ENCODE measurements at places on chromosomes 11 and 22. TPM values are rescaled to one million over a fixed set of nuclear protein-coding genes. Genes with fewer than 3 reads are reported as not detected.

GRCh38 chr11:70531281-70532065 lies 133.1 kb downstream of the CTTN start:
- no peak for DNase-seq

DNA sequence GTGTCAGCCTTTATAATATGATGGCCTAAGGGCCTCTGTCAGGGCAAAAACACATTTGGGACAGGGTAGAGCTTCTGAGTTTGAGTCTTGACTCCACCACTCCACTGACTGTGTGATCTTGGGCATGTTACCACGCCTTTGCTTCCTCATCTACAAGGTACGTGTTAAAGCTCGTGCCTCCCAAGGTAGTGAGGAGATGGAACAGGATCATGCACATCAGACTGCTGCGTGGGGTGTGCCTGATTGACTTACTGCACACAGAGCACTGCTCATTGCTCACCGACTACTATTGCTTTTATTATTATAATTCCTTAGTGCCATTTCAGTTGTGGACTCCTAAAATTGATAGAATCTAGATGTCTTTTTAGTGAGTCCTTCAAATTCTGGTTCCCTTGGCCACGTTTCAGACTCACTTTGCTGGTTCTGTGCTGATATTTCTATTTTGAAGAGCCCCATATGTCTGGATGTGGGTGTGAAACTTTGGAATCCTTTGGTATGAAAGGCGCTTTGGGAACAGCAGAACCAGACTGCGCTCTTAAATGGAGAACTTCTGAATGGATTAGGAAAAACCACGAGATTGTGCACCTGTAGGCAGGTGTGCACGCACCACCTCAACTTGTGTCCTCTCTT lies 44.1 kb upstream of the RAB1B start:
- no peak for DNase-seq

GRCh38 chr11:94525546-94526324 lies 13.5 kb downstream of the C11orf97 start:
- no peak for DNase-seq

GRCh38 chr11:10857459-10857708 lies 469 bp downstream of the ZBED5 start:
- no peak for DNase-seq

The OR51B5 gene
- total RNA-seq = not detected

DNA sequence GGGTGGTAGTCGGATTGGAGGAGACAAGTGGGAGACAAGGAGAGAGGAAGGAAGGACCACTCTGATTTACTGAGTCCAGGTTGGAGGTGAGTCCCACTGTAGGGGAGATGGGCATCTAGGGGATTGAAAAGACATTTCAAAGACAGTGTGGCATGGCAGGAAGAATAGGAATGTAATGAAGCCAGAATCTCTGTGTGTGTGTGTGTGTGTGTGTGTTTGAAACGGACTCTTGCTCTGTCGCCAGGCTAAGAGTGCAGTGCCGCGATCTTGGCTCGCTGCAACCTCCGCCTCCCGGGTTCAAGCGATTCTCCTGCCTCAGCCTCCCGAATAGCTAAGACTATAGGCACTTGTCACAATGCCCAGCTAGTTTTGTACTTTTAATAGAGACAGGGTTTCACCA lies 4.2 kb upstream of the CSDC2 start:
- no peak for DNase-seq

GRCh38 chr22:35467681-35468434 lies 67.9 kb downstream of the MCM5 start:
- no peak for DNase-seq

Measured in epithelial cell of proximal tubule (primary cell).